ENCODE measurements at places on chromosomes 7 and 10.

GRCh38 chr10:79268742-79269141, 78.5 kb upstream of the PPIF start:
- DNase-seq, result no peak

GRCh38 chr10:11293332-11293731, 275.7 kb downstream of the CELF2 start:
- DNase-seq, result no peak

DNA sequence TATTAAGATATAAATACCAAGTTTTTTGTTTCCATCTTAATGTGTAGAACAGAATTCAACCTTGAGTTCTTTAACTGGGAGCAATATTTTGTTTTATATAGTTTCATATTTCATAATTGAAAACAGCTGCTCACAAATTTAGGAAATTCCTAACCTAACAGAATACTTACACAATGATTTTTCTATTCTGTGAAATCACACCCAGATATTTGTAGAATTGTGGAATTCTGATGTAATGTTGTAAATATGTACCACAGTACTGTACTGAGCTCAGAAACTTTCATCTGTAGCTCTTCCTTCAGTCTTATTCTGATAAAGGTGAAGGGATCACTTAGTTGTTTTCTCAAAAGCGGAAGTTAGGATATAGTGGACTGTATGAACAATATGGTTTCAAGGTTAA, 143.4 kb upstream of the GLI3 start:
- peak; percentile 17 for DNase-seq

GRCh38 chr7:24622646-24623182, 49.5 kb downstream of the PALS2 start:
- DNase-seq, result no peak

Data from non-pigmented ciliary epithelial cell (primary cell).